H7 (cell line): ENCODE measurements at places on chromosomes 7 and 10. TPM values are rescaled to one million over a fixed set of nuclear protein-coding genes. Genes with fewer than 3 reads are reported as not detected.

Gene TBXAS1
- 0.55 and 0.76 TPM in 2 replicates for total RNA-seq

DNA sequence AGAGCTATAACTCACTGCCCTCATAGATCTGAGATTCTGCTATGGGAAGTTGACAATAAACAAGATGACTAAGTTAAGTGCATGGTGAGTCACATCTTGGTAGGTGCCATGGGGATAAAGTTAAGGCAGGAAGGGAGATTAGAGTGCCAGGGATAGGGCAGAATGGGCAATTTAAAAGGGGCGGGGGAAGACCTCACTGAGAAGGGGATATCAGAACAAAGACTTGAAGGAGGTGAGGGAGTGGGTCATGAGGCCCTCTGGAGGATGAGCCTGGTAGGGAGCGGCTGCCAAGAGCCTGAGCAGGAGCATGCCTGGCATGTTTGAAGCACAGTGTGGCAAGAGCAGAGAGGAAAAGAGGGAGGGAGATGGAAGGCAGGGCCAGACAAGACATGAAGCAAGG lies 34.8 kb upstream of the INMT start:
- DNase-seq = peak; percentile 76

DNA sequence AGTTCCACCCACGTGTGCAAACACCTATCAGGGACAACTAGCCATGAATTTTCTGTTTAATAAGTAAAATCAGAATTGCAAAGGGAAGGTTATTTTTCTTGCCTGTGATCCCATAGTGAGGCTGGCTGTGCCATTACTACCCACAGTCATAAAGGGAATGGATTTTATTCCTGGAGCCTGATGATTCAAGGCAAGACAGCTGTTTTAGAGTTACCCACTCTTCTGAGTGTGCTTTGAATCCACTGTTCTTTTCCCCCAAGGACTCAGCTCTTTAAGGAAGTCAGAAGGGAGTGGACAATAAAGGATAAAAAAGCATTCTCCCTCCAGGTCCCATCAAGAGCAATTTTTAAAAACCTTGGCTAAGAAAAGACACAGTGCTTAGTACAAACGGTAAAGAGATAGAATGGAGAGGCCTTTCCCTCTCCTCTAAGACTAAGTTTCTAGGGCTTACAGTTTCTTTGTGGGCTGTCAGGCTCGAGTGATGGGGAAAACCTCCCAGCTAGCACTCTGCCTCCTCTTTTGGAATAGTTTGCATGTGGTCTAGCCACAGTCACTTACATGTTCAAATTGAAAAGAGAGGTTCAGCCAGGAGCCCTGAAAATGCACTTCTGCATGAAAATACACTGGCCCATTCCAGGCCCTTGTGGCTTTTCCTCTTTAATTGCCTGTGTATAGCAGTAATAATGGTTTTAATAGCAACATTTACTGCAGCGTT lies 5.1 kb upstream of the LRRC4 start:
- no peak for DNase-seq

GRCh38 chr7:123658023-123658422 lies 2.4 kb downstream of the LMOD2 start:
- no peak for DNase-seq

Gene AGBL3
- total RNA-seq = 1.00 and 1.7 TPM in 2 replicates

Gene PLXDC2
- 21.9 and 27.5 TPM in 2 replicates for total RNA-seq

- no peak for DNase-seq
Observed at GRCh38 chr7:101436221-101436735, 73.6 kb downstream of the COL26A1 start.

GRCh38 chr10:32333849-32334248 lies 13.1 kb downstream of the EPC1 start:
- DNase-seq = no peak

GRCh38 chr7:137172105-137172590 lies 171.4 kb downstream of the PTN start:
- DNase-seq = no peak

GRCh38 chr7:88200261-88200660 lies 19.6 kb downstream of the SRI start:
- no peak for DNase-seq

Gene CALN1
- 3.2 TPM in 2 replicates for total RNA-seq

Gene SRRM3
- 7.0 and 7.6 TPM in 2 replicates for total RNA-seq

- no peak for DNase-seq
Observed at GRCh38 chr7:106774768-106775551, 90.1 kb upstream of the PIK3CG start.

Gene FBXO24
- total RNA-seq = 0.94 and 1.7 TPM in 2 replicates

GRCh38 chr10:132326925-132327324 lies 5.1 kb upstream of the LRRC27 start:
- no peak for DNase-seq

DNA sequence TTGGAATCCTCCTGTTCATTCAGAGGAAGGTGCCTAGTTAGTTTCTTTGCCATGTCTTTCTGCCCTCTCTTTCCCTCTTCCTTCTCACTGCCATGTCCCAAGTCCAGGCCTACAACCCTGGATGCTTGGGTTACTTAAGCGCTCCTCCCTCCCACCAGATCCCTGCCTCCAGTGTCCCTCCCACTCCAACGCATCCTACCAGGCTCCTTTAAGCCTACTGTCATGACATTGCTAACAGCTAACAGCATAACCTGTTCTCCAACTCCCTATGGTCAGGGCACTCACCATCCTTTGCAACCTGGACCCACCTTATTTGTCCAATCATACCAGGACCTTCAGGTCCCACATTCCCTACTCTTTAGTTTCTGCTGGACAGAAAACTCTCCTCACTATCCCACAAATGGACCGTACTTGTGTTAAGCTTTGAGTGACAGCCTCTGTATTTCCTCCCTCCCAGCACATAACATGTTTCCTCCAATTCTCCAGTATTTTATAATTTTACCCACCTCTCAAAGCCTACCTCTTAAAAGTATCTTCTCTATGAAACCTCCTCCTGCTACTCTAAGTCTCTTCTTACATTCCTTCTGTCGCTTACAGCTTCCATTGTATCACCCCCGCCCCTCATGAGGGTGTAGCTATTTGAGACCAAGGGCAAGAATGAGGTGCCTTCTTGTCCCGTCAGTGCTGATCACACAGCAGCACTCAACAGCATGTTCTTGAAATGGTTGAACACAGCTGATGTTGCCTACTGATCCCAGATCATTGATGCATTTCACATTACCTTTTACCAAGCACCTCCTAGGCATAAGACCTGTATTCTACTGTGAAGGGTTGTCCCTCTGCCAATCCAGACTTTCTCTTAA lies 1.7 kb downstream of the BLNK start:
- no peak for DNase-seq

Gene SLC26A3
- not detected in 2 replicates for total RNA-seq

Gene ATP6V0A4
- total RNA-seq = 0.42 and 0.59 TPM in 2 replicates

Gene MBLAC1
- total RNA-seq = 1.1 and 3.5 TPM in 2 replicates

DNA sequence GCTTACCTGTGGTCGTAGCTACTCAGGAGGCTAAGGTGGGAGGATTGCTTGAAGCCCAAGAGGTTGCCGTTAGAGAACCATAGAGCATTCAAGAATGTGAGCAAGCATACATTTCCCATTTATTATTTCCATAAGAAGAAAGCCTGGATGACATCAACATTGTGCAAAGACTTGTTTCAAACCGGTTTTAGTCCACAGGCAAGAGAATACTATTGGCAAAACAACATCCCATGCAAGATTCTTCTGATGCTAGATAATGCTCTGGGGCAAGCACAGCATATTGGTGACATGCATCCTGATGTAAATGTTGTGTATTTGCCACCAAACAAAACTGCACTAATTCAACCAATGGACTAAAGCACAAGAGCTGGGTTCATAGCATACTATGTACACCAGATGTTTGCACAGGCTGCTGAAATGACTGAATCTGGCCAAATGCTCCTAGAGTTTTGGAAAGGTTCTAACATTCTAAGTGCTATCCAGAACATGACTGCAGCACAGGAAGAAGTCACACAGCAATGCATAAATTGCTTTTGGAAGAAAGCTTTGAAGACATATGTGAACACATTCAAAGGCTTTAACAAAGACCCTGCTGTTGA lies 42.6 kb downstream of the OTUD1 start:
- no peak for DNase-seq

- DNase-seq = no peak
Observed at GRCh38 chr7:1045069-1046063, 1.0 kb downstream of the GPR146 start.

- DNase-seq = no peak
Observed at GRCh38 chr10:99743841-99744240, 11.8 kb downstream of the CUTC start.

- peak; percentile 57 for DNase-seq
Observed at GRCh38 chr7:55343860-55344606, 21.1 kb upstream of the LANCL2 start.

Gene STK31
- total RNA-seq = 0.73 and 0.92 TPM in 2 replicates

Gene MRLN
- not detected in 2 replicates for total RNA-seq

GRCh38 chr7:29754874-29755490 lies 51.3 kb upstream of the WIPF3 start:
- DNase-seq = no peak

- no peak for DNase-seq
Observed at GRCh38 chr7:86846494-86847190, 202.9 kb downstream of the GRM3 start.

DNA sequence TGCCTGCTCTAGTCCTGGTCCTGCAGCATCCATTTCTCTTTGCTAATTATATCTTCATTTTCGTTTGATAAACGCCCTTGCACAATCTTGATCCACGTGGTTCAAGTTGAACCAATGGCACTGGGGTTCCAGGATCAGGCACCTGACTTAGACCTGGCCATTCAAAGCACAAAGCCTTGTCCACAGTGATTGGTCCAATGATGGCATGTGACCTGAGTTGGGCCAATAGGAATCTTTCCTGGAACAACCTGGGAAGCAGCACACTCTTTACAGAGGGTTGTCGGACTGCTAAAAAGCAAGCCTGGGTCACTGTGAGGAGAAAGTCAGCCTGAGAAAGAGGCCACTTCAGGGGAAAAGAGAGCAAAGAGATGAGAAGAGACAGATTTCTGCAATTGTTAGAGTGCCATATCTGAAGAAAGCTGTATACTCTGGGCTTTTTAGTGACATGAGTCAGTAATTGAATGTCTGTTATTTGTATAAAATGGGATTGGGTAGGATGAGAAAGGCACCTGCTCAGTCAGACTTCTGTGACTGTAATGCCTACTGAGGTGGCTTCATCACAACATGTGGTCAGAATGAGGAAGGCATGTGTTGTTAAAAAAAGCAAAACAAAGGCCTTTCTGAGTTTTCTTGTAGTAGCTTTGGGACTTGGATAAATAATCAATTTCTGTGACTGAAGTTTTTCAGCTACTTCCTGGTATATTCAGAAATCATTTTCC lies 4.4 kb upstream of the STEAP4 start:
- DNase-seq = no peak

Gene CTAGE6
- total RNA-seq = not detected in 2 replicates

DNA sequence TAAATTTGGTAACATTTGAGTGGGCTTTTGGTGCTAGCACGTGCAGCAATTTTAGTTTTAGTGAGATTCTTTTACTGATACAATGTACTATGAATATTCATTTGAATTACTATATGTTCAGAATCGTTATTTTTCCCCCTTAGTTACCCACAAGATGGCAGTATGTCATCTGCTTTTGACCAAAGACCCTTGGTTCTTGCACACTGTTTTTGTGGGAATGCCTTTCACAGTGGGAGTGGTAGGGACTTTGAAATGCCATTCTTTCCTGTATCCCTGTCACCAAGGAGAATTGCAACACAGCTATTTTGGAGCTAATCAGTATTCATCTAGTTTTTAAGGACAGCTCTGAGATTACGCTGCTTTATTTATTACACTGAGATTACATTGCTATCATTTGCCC lies 40.6 kb downstream of the SEC23IP start:
- peak; percentile 46 for DNase-seq

DNA sequence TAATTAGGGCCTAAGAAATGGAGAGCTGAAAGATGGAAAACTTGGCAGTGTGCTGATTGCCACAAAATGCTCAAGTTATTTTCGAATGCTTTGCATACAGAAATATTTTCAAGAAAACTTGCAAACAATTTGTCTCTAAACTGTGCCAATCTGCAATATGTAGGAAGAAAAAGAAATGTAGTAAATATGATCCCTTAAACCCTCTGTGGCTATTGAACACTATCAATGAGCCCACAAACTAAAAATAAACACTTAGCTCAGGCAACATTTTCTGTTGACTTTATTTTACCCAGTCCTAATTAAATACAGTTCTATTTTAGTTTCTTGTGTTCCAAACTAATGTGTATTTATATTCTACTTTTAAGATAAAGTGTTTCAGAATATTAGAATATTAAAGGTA lies 342.1 kb downstream of the SEMA3D start:
- no peak for DNase-seq

Gene PALD1
- total RNA-seq = 51.9 and 53.2 TPM in 2 replicates

GRCh38 chr10:72264536-72264935 lies 9.2 kb upstream of the DDIT4 start:
- DNase-seq = no peak

GRCh38 chr7:2299870-2300512 lies 14.2 kb downstream of the SNX8 start:
- DNase-seq = no peak

Gene DOCK4
- 16.1 and 18.2 TPM in 2 replicates for total RNA-seq

GRCh38 chr7:99210265-99210970 lies 2.5 kb upstream of the KPNA7 start:
- no peak for DNase-seq

DNA sequence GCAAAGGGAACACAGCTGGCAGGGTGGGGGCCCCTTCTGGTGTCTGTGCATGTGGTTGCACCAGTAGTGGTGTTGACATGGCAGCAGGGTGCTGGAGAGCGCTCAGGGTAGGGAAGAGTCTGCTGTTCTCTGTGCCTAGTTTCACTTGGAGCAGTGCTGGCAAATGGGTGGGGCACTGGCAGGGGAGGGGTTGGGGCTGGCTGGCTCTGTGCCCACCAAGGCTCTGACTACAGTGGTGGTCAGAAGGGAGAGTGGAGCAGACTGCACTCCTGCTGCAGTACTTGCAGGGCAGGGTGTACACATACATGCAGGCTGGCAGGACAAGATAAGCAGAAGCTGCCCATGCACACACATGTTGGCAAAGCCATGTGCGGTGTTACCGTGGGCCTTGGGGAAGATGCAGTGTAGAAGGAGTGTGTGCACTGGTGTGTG lies 18.2 kb downstream of the FAM25A start:
- DNase-seq = peak; percentile 15

Gene SRGN
- total RNA-seq = not detected in 2 replicates

- no peak for DNase-seq
Observed at GRCh38 chr7:78690174-78690573, 763.3 kb downstream of the MAGI2 start.

Gene MYOF
- total RNA-seq = 2.8 and 3.0 TPM in 2 replicates

Gene HPSE2
- total RNA-seq = 0.30 and 0.48 TPM in 2 replicates

- DNase-seq = no peak
Observed at GRCh38 chr7:143210541-143210940, 11.3 kb upstream of the TAS2R40 start.

DNA sequence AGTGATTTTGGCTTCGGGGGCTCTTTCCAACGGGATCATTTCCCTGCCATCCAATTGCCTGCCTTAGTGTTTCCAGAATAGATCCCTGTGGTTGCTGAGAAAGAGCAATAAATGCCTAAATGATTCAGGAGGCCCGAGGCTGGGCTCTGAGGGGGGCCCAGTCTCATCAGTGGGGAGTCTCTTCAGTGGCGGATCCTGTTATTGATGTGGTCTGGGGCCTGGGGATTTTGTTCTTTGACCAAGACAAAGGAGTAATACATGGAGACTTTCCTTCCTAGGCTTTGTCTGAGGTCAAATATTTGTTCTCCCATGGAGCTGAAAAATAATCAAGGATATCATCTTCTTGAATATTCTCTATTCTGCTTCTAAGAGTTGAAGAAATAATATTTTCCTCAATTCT lies 40.8 kb downstream of the TAS2R41 start:
- no peak for DNase-seq
